T-helper 9 cell (primary cell): ENCODE measurements at places on chromosomes 16 and 17.

DNA sequence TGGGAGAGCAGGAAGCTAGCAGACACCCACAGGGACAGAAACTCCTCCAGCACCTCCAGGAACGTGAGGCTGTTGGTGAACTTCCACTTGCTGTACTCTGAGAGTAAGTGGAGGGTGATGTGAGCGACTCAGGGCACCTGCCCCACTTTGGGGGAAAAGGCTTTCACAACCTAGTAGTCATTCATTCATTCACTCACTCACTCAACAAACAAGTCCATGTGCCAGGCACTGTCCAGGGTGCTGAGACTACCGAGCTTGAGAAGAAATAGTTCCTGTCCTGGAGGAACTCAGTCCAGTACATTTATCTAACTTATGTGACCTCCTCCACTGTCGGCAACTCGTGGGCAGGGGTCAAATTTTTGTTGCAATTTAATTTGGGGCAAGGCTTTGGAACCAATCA lies 26.6 kb downstream of the LGALS9 start:
- no peak for DNase-seq

DNA sequence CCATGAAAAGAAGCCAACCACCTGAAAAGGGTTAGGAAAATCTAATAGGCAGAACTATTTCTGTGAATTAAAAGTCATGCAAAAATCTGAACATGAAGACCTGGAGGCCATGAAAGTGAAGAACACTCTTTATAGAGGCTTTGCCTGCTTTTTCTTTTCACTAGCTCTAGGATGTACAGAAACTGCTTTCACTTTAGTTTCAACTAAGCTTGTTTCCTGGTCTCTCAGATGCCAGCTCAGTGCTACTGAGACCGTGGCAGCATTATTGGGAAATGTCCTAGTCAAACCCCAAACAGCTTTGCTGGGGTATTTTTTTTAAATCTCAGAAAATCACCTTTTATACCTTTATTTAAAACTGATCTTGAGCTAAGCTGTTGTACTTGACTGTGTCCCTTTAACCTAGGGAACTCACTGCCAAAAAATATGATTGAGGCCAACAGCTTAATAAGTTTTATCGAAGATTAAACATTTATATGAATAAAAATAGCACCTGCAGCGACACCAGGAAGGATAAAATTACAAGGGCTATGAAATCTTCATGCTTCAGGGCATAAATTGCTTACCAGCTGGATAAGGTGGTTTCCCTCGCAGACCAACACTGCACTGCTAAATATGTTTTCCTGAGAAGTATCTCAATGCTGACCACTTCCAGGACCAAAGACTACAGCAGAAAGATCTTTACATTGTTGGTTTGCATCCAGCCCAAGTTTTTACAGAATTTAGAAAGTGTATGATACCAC lies 621.8 kb upstream of the ZFHX3 start:
- no peak for DNase-seq

- DNase-seq = no peak
Observed at GRCh38 chr16:11774065-11774626, 22.9 kb downstream of the ZC3H7A start.

DNA sequence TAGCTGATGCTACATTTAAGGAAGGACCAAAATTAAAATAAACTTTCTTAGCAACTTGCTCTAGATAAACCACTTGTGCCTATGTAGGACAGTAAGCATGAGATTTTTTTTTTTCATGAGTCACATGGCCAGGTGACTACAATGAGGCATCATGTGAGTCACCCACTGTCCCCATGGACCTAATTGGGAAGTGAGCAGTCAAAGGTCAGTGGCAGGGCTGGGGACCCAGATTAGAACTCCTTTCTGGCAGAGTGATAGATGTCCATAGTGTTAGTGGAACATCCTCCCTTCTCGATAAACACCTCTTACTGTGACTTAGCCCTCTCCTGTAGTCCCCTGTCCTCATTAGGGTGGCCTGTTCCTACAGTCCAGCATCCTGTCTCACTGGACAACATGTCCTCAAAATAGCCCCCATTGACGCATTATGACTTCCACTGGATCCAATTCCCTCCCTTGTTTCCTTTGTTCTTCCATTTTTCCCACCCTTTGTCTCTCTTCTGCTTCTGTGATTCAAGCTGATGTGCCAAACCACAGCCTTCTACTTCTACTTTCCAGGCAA lies 12.4 kb downstream of the ITGB3 start:
- no peak for DNase-seq

GRCh38 chr17:34133350-34133749 lies 121.7 kb upstream of the CCL2 start:
- DNase-seq = no peak
